ENCODE measurements at places on chromosomes 12 and 14.

DNA sequence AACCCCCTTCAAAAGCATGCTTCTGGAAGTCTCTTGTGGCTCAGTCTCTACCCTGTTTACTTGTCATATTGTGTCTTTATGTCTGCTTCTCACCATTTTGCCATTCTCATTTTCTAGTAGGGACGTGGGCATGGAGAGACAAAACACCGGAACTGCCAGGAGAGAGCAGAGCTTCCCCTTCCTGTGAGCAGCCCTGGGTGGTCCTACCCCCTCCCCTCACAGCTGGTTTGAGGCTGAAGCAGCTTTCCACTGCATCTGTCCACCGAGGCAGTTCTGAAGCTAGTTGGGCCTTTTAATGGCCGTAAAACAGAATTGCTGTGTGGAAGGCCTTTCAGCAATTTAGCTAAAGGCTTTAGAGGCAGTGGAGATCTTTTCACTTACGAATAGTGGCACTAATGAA is 77.0 kb downstream of the PELI2 start:
- no peak for DNase-seq

GRCh38 chr14:89654998-89655397 is 238.0 kb upstream of the FOXN3 start:
- DNase-seq, result no peak

DNA sequence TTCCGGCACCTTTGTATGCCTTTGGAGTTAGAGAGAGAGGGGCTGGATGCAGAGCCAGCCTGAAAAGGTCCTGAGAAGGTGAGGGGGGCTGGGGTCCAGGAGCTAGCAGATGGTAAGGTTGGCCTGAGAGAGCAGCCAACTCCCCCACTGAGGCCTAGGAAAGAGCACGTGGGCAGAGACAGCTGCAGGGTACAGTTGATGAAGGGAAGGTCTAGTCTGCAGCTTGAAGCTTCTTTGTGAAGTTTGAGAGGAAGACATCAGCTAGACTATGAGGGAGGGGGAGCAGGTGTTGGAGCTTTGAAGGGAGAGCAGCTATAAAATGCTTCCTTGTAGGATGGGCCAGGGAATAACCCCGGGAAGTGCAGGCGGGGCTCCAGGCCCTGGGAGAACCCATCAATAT is 289.3 kb upstream of the AMIGO2 start:
- no peak for DNase-seq

GRCh38 chr14:105395538-105395854 is 2.8 kb upstream of the TEX22 start:
- no peak for DNase-seq

GRCh38 chr12:106138633-106139421 is at the start of gene NUAK1:
Gene NUAK1 (minus strand): TSS chr12:106138954. CDS start chr12:106138653, 301 bp downstream.
- DNase-seq, result peak; percentile 14

- DNase-seq, result peak; percentile 31
These were observed 8.7 kb downstream of the SYNE3 start for GRCh38 chr14:95507701-95508103.

DNA sequence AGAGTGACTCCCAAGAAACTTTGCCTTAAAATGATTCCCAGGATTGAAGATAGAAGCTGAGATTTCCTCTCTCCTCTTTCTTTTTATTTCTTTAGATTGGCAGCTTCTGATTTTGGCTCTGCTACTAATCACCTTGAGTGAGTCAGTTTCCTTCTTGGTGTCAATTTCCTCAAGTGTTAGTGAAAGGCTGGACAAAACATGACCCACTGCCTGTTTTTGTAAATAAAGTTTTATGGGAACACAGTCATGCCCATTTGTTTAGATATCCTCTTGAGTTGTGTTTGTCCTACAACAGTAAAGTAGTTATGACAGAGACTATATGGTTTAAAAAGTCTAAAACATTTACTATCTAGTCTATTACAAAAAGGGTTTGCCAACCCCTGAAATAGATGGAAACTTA is 227.2 kb upstream of the TBX3 start:
- no peak for DNase-seq

DNA sequence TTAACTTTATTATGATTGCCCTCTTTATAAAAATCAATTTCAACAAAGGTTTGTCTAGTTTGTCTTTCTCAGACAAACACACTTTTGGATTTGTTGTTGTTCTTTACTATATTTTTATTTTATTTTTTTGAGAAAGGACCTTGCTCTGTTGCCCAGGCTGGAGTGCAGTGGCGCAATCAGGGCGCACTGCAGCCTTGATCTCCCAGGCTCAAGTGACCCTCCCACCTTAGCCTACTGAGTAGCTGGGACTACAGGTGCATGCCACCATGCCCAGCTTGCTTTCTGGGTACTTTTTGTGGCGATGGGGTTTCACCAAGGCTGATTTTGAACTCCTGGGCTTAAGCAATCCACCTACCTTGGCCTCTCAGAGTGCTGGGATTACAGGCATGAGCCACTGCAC is 64.4 kb upstream of the CFL2 start:
- no peak for DNase-seq

DNA sequence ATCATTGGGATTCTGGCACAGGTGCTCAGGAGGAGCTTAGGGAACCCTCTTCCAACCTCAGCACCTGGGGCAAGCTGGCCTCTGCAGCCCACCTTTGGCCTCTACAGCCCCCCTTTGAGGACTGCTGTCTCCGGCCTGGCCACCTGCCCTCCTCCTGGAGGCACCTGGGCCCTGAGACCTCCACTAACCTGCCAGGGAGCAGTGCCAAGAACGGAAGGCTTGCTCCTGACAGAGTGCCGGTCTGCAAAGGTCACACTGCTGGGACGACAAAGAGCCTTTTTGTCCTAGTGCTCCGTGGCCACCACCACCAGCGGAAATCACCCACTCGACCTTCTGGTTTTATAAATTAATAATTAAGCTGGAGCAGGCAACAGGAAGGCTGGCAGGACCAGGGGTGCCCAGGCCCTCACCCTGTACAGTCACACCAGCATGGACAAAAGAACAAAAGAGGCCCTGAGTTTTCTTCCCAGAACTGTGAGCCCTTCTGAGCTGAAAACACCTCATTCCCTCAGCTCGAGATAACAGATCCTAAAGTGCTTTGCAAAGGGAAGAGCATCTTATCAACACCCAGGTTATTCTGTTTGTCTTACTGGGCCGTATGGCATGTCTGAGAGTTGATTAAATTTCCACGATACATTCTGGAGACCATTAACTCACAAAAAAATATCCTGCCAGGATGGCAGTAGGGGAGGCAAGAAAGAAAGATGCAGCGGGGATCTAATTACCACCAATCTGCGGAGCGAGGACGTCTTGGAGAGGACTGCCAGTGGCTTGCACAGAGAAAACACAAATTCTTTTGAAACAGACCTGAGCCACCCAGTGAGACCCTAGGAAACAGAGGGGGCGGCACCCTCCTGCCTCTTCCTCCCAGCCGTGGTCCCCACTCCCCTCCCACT is 8.2 kb downstream of the TESC start:
- DNase-seq, result no peak

GRCh38 chr14:70714055-70714550 is 72.4 kb downstream of the TTC9 start:
- DNase-seq, result peak; percentile 71

DNA sequence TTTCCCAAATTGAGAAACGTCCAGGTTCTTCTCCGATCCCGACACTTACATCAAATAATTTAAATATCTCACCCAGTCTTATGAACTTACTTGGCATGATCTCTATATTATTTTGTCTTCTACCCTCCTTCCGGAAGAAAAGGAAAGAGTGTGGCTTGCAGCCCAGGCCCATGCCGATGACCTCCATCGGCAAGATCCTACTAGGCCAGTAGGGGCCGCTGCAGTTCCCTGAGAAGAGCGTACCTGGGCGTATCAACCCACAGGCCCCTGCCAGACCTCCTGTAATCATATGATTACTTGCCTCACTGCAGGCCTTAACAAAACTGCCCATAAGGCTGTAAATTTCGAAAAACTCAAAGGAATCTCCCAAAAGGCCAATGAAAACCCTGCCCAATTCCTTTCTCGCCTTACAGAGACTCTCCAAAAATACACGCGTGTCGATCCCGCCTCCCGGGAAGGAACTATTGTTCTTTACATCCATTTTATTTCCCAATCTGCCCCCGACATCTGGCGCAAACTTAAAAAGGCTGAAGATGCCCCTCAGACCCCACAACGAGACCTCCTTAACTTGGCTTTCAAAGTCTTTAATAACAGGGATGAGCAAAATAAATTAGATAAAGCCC is 69.6 kb downstream of the MOK start:
- peak; percentile 88 for DNase-seq

- DNase-seq, result peak; percentile 23
These were observed 1.7 kb upstream of the C12orf56 start for GRCh38 chr12:64392221-64392620.

- no peak for DNase-seq
These were observed 556.6 kb downstream of the TRHDE start for GRCh38 chr12:72828662-72829324.

GRCh38 chr12:118060301-118061010 is 523 bp downstream of the WSB2 start:
- DNase-seq, result peak; percentile 27

- no peak for DNase-seq
These were observed 58.3 kb upstream of the EEA1 start for GRCh38 chr12:92987362-92987761.

GRCh38 chr12:24705741-24706358 is 243.1 kb downstream of the BCAT1 start:
- peak; percentile 41 for DNase-seq

DNA sequence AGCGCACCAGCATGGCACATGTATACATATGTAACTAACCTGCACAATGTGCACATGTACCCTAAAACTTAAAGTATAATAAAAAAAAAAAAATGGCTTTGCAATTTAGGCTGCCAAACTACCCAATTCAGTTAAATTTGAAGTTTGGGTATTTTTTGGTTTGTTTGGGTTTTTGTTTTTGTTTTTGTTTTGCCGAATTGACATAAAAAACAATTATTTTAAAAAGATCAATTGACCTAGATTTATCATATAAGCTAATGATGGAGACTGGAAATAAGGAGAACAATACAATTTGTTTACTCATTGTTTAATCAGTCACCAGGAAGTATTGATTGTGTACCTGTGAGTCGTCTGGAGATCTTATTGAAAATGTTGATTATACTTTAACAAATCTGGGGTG is 62.1 kb upstream of the GARIN2 start:
- no peak for DNase-seq

- DNase-seq, result no peak
These were observed 2.3 kb downstream of the CCND2 start for GRCh38 chr12:4275870-4276301.
